NCI-H345 (cell line): ENCODE measurements at places on chromosomes 2 and 18.

GRCh38 chr2:96859099-96859649 is 1.4 kb upstream of the ANKRD39 start:
- DNase-seq, result no peak

DNA sequence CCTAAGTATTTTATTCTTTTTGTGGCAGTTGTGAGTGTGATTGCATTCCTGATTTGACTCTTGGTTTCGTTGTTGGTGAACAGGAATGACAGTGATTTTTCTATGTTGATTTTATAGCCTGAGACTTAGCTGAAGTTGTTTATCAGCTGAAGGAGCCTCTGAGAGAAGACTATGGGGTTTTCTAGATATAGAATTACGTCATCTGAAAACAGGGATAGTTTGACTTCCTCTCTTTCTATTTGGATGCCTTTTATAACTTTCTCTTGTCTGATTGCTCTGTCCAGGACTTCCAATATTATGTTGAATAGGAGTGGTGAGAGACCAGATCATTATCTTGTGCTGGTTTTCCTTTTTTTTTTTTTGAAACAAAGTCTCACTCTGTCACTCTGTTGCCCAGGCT is 18.0 kb upstream of the NOL4 start:
- no peak for DNase-seq

DNA sequence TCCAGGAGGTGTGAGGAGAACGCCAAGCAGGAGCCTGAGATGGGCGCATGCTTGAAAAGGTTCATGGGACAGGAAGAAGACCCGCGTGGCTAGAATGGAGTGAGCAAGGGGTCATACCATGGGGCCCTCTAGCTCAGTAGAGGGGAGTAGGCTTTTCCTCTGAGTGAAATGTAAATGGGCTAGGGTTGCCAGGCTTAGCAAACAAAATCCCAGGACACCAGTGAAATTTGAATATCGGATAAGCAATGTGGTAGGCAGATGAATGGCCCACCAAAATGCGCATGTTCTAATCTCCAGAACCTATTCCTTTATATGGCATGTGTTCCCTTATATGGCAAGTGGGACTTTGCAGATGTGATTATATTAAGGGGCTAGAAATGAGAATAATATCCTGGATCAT is 174.1 kb upstream of the CCDC68 start:
- no peak for DNase-seq

DNA sequence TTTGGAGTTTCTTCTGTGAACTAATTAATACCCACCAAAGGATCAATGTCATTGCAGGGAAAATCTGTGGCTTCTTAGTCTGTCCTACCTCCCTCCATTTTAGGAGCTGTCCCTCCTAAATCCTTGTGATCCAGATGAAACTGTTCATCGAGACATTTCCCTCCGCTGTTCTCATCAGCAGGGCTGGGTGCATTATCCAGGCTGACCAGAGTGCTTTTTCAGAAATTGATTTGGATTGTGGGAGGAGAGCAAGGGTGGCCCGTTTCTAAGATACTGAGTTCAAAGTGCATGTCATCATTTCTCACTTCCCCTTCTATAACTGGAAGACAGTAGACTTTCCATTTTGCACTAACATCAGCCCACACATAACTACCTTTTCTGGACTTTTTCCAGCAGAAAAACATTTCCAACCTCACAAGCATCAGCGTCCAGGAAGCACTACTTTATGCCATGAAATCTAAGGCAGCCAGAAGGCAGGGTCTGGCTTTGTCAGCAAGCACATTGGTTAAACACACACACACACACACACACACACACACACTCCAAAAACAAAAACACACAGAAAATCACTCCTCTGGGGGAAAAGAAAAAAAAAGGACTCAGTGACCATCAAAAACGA is 94.1 kb downstream of the ANKRD44 start:
- no peak for DNase-seq

DNA sequence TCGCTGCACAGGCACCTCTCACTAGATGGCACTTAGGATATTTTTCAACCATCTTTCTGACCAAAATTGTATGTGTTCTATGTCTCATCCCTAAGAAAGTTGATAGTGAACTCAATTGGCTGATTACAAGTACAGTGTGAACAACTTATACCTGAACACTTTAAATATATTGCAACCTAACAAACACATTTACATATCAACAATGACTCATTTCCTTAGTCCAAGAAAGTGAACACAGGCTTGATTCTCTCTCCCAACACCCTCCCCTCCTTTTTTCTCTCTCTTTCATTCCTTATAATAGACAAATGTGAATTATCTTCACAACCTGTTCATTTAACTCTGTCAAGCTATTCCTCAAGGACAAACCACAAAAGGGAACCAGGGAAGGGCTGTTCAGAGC is 192.0 kb downstream of the SLC8A1 start:
- no peak for DNase-seq

DNA sequence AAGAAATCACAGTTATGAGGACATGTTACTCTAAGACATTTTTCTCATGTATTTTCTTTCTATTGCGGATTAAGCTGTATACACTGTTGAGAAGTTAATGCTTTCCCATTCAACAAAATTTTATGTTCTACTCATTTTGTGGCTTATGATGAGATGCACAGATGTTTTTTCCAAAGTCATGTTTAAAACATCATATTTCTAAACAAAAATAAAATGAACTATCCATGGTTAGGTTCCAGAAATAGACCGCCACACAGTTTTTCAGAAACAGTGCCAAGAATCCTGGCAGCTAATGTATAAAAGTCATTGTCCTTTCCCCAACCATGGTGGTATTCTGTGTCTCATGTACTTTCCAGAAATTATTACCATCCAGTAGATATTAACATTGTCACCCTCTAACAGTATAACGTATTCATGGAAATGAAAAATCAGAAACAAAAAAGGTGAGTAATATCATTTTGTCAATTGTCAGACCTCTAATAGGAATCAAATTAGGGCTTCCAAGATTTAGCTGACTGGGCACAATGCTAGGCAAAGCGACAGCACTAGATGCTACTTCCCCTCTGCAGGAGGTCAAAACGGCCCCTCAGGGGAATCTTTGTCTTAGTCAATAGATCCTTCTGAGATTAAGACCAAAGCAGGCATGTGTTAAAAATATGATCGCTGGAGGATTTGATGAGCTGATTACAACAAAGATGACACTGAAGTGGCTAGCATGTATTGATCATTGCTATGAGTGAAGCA is 54.4 kb upstream of the ZNF397 start:
- no peak for DNase-seq

DNA sequence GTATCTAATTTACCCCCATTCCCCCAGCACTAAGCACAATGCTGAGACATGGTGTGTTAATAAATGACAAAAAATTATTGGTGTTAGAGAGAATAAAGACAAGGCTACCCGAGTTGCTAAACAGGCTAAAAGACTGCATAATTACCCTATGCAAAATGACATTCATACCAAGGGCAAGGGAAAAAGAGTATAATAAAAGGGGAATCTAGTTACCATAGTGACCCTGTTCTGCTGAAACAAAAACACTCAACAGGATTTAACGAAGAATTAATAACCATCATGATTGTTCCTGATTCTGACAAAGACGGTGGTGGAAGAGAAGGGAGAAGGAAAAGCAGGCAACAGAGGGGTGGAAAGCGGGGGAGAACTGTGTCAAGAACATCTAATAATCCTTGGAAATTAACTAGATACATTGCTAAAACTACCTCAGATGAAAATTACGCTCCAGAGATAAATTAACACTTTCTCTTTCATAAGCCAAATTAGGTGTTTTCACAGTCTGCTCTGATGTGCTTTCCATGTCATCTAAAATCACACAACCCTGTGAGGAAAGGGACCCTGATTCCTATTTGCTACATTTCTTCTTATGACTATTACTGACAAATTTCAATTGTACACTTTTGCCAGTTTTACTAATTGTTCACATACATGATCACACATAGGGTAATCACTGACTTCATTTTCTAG is 25.5 kb downstream of the TTR start:
- DNase-seq, result no peak

- DNase-seq, result no peak
Observed at GRCh38 chr18:13527256-13527655, 199.1 kb downstream of the FAM210A start.

DNA sequence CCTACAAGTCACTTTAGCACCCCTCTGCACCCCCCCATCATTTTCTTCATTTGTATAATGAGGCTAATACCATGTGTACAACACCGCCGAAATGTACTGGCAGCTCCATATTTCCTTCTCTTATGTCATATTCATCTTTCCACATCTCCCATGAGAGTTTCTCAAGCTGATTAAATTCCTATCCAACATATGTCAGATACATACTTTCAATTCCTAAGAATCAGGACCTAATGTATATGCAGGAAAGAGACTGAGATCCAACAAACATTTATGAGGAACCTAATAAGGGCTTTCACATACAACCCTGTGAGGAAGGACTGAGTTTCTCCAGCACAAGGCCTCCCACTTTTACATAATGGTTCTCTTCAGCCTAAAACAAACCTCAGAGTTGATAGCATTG is 41.9 kb downstream of the PRKD3 start:
- no peak for DNase-seq

GRCh38 chr18:63534615-63535014 is 7.6 kb upstream of the SERPINB12 start:
- no peak for DNase-seq

DNA sequence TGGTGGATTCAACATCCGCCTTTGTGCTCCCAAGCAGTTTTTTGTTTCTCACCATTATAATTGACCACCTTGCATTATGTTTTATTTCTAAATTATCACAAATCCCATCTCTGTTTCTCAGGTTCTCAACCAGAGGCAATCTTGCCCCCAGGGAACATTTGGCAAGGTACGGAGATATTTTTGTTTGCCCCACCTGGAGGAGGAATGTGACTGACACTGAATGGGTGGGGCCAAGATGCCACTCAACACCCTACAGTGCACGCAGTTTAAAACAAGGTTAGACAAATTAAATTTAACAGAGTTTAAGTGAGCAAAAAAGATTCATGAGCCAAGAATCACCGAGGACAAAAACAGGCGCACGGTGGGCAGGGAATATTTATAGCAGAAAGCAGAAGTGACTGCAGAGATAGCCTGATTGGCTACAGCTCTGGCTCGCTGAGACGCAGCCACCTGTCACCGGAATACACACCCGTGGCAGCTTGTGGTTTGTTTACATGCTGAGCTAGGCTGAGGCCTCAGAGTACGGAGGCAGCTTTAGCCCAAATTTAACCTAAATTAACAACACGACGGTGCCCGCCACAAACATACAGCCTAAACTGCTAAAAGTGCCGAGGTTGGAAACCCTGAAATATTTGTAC is 150.0 kb upstream of the ALKAL2 start:
- DNase-seq, result peak; percentile 73

DNA sequence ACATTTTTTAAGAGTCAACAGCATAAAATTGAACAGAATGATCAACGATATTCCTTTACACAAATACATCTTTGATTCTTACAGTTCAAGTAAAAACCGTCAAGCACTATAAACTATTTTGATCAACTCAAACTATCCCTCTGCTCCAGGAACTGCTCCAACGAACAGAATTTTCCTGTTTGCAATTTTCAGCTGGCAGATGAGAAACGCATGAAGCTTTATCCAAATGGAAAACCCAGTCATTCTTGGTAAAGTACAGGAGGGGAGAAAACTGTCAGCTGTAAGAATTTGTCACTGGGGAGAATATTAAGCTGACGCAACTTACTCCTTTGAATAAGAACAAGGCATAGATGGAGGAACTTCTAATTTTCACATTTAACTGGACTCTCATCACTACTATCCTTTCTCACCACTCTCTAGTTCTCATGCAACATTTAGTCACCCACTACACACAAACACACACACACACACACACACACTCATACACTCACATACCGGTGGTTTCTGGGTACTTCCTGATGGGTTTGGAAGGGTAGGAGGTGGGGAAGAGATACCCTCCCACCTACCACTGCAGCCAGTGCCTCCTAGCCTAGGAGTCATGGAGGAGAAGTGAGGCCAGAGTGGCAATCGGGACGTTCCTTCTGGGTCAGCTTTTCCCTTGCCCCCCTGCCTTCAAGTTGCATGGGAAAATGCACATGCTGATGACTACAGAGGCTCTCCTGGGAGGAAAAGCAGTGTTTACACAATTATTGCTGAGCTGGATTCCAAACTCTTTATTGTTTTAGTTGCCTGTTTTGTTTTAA is 54.0 kb upstream of the SPATS2L start:
- no peak for DNase-seq

GRCh38 chr2:177894546-177894945 is 178.0 kb downstream of the PDE11A start:
- no peak for DNase-seq

- DNase-seq, result no peak
Observed at GRCh38 chr2:159214325-159214865, 72.1 kb downstream of the WDSUB1 start.

DNA sequence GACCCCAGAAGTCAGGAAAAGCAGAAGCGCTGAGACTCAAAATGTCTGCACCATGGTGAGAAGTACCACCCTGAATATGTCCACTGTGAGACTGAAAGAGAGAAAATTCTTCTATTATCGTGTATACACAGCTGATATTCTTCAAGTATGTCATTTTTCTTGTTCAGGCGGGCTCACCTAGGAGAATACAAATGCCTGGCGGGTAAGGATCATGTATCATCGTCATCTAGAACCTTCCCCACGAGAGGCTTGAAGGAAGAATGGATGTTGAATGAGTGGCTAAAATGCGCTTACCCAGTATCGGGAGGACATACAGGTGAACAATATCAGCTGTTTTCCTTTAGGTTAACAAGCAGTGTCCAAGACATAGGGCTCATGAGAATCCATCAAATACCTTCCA is 21.1 kb upstream of the ARL4C start:
- DNase-seq, result no peak

DNA sequence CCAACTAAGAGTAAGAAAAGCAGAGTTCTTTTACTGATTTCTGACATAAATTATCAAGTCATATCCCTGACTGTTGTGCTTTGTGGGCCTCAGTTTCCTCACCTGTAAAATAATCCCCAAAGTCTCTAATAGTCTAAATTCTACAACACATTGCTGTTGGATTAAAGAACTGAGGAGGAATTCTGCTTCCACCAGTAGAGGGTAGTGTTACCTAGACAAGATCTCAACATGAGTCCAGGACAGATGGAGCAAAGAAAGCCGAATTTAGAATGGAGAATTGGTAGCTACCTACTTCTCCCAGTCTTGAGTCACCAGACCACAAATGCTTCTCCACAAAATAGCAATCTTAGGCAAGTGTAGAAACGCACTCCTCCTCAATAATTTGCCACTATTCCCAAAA is 462.5 kb upstream of the FSHR start:
- peak; percentile 44 for DNase-seq

DNA sequence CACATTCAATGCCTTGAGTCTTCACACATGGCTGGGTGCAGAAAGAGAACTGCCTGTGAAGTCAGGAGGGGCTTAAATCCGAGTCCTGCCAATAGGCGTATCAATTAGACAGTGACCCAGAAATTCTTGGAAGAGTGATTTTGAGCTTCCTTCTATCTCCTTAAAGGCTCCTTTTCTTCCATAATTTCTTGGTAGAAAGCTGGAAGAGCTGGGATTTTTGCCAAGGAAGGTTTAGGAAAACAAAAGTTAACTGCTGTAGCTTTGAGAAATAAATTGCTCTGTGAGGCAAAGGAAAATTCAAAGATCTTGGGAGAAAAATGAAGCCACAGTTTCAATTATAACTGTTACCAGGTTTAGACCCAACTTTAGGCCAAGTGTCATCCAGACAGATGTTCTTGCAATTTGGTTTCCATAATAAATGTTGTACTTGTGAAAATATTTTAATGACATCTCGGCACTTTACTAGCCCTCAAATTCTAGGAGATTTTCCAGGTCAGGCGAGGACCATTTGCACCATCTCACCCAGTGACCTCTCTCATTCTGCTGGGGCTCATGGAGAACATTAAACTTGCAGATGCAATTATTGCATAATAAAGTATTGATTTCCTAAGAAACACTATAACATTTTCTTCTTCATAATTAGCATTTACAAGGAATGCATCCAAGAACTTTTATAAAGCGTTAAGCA is 329.7 kb upstream of the MEIS1 start:
- DNase-seq, result no peak
